ENCODE measurements at places on chromosomes 4 and X.

DNA sequence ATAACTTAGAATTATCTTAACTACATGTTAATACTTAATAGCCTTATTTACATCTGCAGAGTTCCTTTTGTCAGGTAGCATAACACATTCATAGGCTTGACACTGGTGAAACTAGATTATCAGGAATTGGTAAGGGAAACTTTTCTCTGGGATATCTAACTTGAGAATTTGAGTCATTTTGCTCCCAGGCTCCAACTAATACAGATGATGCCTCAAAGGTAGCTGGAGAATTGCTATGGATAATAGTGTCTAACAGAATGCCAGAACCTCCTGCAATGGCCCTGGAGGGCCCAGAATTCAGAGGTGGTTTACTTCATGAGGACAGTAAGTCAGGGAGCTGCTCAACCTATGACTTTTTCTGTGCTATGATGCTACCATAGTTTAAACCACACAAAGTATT, 13.9 kb upstream of the TMPRSS11D start:
- no peak for DNase-seq

- DNase-seq, result no peak
These were observed 1511.3 kb upstream of the AGA start for GRCh38 chr4:178953447-178954120.

DNA sequence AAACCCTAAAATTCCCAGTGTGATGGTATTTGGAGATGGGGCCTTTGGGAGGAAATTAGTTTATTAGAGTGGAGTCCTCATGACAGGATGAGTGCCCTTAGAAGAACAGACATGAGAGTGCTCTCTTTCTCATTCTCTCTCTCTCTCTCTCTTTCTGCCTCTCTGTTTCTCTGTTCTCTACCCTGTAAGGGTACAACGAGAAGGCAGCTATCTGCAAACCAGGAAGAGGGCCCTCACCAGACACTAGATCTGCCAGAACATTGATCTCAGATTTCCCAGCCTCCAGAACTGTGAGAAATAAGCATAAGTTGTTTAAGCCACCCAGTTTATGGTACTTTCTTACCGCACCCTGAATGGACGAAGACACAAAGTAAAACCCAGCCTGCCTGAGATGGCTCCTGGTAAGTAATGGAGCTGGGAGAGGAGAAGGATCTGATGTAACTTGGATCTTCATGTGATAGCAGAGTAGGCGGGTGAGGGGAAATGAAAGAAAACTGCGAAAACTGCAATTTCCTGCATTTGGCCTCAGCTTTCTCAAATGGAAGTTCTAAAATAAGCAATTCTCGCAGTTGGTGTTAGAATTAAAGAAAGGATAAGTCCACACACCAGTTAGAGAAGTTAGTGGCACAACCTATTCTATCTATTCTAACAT, 8.7 kb upstream of the CDS1 start:
- DNase-seq, result no peak

DNA sequence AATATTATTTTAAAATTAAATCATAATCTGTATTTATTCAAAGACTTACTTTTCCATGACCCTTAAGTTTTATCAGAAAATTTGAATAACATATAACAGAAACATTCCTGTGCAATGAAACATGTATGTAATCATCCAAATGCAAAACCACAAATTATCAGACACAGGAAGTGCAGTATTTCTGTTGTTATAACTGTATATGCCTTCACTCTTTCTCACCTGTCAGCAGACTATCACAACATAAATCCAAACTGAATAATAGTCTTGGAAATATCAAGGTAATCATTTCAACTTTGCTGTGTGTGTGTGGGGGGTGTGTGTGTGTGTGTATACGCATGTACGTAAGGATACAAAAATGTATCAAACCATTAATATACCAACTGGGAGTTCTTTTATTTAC, 285.9 kb downstream of the SLC7A11 start:
- no peak for DNase-seq

DNA sequence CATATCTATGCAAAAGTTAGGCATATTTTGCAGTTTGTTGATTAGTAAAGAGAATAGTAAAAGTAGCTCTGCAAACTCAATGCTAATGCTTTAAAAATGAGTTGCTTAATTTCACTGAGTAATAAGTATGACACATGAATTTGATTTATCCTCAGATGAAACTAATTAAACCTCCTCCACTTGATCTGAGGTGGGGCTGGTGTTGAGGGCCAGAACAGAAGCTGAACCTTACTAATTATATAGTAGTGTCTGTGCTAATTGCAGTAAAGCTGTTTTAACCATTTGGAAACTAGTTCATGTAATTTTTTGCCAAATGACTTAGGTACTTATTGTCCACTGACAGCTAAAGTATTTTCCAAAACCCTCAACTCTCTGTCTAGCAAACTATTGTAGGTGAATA, 7.7 kb upstream of the PGAM4 start:
- DNase-seq, result no peak

DNA sequence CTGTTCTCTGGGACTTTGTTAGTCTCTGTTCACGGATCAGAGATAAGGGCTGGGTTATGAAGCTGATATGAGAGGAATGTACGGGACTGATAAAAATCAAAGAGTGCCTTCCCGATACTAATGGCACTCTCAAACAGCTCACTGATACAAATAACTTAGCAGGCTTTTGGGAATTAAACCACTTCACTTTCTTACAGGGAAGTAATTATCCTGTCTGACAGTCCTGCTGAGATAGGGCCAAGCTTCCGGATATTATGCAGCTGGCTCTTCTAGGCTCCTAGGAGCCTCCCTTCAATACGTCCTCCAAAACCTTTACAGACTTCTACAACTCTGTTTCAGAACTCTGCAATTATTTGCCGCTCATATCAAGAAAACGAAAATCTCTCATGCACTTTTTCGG, 418.0 kb downstream of the NLGN4X start:
- DNase-seq, result no peak

GRCh38 chr4:27215220-27215826, 354.7 kb downstream of the STIM2 start:
- no peak for DNase-seq

DNA sequence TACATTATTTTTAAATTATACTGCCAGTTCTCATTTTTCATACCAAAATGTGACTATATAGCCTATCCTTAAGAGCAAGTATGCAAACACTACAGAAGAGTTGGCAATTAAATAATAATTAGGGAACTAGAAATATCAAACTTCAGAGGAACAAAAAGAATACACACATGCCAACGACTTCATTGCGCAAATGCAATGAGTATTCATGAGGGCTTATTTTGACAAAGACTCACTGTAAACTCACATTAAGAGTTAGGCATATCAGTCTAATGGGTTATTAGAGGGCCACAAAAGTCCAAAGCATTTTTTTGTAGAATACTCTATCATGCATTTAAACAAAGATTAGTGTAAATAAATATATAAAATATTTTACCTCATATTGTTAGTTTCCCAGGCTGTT, 31.6 kb downstream of the SLC10A7 start:
- no peak for DNase-seq

GRCh38 chr4:160880180-160880579, 1283.6 kb downstream of the FSTL5 start:
- DNase-seq, result no peak

- DNase-seq, result no peak
These were observed 477.1 kb downstream of the DTHD1 start for GRCh38 chr4:36758312-36759178.

- no peak for DNase-seq
These were observed 145.8 kb downstream of the IL15 start for GRCh38 chr4:141782205-141782604.

- no peak for DNase-seq
These were observed 91.4 kb downstream of the HMGN5 start for GRCh38 chrX:81110286-81110685.

DNA sequence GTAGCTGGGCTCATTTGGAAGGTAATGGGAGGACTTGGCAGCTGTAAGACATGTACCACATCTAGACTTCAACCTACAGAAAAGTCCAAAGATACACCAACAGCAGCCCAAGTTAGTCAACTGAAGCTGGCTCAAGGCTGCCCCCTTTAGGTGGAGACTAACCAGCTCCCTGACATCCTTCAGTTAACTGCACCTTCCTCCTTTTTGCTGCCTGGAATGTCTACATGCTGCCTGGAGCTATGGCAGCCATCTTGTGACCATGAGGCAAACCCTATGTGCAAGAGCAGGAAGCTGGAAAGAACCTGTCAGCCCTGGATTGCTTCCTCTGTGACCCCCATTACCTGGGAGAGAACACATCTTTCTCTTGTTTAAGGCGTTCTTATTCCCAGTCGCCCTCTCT, 25.8 kb downstream of the ARSD start:
- DNase-seq, result no peak

- no peak for DNase-seq
These were observed 227.6 kb upstream of the HDX start for GRCh38 chrX:84729809-84730208.

- no peak for DNase-seq
These were observed 137.7 kb upstream of the TENT5D start for GRCh38 chrX:80282535-80282934.

DNA sequence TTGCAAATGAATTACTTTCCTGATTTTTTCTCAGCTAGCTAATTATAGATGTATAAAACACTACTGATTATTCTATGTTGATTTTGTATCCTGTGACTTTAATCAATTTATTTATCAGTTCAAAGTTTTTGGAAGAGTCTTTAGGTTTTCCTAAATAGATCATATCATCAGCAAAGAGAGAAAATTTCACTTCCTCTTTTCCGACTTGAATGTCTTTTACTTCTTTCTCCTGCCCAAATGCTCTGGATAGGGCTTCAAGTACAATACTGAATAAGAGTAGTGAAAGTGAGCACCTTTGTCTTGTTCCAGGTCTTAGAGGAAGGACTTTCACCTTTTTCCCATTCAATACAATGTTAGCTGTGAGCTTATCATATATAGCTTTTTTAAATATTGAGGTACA, 417.9 kb downstream of the PDGFC start:
- DNase-seq, result no peak

- no peak for DNase-seq
These were observed 14.6 kb downstream of the AMOT start for GRCh38 chrX:112826023-112826422.

- DNase-seq, result no peak
These were observed 308.2 kb upstream of the EMCN start for GRCh38 chr4:100826067-100826466.

GRCh38 chrX:153379971-153380581, 21.1 kb downstream of the PNMA6E start:
- no peak for DNase-seq

DNA sequence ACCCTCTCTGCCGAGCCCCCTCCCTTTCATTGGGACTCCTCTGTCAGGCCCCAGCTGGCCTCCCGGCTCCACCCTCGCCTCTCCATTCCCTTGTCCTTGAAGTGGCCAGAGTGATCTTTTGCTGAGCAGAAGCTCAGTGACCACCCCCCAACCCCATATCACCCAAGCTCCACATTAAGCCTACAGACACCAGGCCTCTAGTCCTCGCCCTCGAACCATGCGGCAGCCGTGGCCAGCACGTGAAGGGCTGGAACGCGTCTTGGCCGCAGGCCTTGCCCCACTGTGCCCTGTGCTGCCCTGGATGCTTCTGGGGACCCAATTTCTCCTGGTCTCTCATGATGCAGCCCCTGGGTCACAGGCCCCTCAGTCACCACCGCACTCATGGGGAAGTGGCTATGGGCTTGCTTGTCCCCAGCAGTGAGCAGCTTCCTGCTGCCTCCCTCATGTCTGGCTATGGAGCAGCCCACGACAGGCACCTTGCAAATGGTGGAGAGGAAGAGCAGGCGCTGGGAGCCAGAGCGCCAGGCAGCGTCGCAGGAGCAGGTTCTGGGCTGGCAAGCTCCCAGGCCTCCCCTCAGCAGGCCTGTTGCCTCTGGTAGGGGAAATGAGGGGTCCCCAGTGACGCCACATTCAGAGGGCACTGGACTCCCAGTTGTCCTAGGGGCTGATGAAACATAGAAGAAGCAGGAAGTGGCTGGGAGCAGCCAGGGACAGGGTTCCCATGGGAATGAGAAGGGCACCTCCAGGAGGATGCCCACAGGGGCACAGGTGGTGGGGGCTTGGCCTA, 757 bp upstream of the SRPK3 start:
- DNase-seq, result no peak

DNA sequence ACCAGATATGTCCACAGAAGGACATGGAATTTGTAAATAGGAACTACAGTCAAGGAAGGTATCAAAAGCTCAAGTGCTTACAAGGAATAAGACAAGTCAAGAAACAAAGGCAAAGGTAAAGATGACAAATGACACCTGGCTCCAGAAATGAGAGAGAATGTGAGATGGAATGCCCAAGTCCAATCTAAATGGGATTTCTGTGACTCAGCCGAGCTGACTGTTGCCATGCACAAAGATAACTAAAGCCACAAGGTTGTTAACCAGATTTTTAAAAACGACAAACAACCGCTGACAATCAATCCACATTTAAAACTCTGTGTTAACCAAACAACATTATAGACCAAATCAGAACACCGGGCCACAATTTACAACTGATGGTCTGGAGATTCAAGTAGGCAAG, 1.1 kb downstream of the NFXL1 start:
- DNase-seq, result no peak

GRCh38 chrX:49101629-49101984, 21.9 kb upstream of the WDR45 start:
- no peak for DNase-seq

DNA sequence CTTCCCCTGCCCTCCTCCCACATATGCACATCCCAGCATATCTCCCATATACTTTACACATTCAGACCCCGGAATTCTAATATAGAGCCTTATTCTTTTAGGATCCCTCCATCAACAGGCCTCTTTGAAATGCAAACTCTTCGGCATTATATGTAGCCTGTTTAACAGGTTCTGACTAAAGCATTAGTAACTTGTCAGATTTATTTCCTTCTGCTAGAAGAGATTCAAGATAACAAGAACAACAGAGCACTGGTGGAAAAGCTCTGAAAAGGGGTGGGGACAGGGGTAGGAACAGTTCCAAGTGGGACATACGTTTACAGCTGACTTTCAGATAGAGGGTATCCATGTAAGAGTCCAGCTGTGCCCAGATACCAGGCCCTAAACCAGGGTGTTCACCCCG, 31.7 kb upstream of the PRPS1 start:
- DNase-seq, result no peak

GRCh38 chrX:386768-387575, at the start of gene PPP2R3B:
Gene PPP2R3B (minus strand): TSS chrX:386907. CDS start chrX:386691, 216 bp downstream.
- DNase-seq, result peak; percentile 98

DNA sequence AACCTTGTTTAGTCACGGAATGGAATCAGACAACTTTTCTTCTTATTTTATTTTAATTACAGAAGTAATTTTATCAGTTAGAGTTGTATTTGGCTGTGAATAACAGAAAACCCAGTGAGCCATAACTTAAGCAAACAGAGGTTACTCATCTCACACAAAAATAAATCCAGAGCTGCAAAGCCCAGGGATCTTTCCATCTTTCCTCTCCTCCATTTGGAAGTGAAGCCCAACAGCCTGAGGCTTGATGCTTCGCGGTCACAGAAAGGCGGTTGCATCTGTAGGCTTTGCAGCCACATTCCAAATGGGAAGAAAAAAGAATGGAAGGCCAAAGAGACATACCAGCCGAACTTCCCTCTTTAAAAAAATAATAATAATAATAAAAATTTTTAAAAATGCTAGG, 22.6 kb downstream of the CHRNA9 start:
- DNase-seq, result no peak

Measured in progenitor cell of endocrine pancreas (in vitro differentiated cells).